ENCODE measurements at places on chromosomes 16 and 17.

GRCh38 chr17:66359351-66359750 is 56.9 kb downstream of the PRKCA start:
- no peak for DNase-seq

GRCh38 chr16:25089351-25089750 is 22.2 kb upstream of the LCMT1 start:
- DNase-seq = no peak

GRCh38 chr16:25689137-25689836 is 2.5 kb upstream of the HS3ST4 start:
- DNase-seq = no peak

DNA sequence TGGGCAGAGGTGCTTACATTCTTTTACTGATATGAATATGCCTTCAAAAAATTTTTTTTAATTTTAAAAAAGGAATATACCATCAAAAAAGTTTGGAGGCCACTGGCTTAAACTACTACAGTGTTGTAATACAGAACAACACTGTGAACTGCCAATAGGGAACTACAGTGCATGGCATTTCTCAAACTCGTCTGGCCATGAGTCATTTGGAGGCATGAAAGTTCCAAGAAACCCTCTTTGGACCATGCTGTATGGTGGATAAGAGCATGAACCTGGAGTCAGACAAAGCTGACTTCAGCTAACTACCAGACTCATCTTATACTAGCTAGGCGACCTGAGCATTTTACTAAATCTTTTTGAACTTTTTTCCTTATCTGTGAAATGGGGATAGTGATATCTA is 9.2 kb upstream of the NF1 start:
- no peak for DNase-seq

GRCh38 chr16:27684047-27684446 is 134.1 kb downstream of the KATNIP start:
- DNase-seq = no peak

GRCh38 chr17:57572600-57572999 is 172.5 kb downstream of the CCDC182 start:
- no peak for DNase-seq

GRCh38 chr17:40303009-40303657 is 5.8 kb upstream of the RARA start:
- peak; percentile 52 for DNase-seq

DNA sequence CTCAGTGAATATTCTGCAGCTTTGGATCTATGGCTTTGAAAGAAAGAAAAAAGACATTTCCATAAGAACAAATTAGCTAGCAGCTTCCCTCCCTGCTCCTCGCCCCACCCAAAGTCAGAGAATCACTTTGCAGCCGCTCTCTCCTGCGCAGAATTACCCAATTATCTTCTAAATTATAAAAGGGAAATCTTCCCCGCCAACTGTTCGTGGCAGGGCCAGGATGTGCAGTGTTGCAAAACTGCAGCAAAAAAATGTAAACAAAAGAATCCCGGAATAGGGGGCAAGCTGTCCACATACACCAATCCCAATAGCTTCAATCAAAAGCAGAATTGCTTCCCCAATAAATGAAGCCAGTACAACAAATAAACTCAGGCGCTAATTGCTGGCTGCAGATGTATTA is 510.6 kb downstream of the RBFOX1 start:
- no peak for DNase-seq

Measured in effector memory CD8-positive, alpha-beta T cell (primary cell).